ENCODE measurements at places on chromosomes 6 and 20.

DNA sequence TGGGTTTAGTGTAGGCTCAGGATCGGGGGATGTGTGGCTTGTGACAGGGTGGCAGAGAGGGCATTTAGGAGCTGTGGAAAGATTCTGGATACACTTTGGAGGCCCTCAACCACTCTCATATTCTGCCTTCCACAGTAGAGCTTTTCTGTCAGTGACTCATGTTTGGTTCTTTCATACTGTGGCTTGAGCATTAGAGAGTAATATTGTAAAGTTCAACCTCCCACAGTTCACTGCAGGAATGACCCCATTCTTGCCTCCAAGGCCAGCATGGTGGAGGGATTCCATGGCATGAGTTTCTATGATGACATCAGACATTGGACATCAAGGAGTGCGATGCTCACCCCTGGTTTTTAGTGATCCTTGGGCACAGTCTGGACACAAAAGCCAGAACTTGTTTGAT, 50.9 kb downstream of the DTD1 start:
- DNase-seq, result no peak

GRCh38 chr20:22408521-22409402, 175.6 kb downstream of the FOXA2 start:
- no peak for DNase-seq

- no peak for DNase-seq
Observed at GRCh38 chr20:64225828-64226598, 29.5 kb upstream of the PCMTD2 start.

DNA sequence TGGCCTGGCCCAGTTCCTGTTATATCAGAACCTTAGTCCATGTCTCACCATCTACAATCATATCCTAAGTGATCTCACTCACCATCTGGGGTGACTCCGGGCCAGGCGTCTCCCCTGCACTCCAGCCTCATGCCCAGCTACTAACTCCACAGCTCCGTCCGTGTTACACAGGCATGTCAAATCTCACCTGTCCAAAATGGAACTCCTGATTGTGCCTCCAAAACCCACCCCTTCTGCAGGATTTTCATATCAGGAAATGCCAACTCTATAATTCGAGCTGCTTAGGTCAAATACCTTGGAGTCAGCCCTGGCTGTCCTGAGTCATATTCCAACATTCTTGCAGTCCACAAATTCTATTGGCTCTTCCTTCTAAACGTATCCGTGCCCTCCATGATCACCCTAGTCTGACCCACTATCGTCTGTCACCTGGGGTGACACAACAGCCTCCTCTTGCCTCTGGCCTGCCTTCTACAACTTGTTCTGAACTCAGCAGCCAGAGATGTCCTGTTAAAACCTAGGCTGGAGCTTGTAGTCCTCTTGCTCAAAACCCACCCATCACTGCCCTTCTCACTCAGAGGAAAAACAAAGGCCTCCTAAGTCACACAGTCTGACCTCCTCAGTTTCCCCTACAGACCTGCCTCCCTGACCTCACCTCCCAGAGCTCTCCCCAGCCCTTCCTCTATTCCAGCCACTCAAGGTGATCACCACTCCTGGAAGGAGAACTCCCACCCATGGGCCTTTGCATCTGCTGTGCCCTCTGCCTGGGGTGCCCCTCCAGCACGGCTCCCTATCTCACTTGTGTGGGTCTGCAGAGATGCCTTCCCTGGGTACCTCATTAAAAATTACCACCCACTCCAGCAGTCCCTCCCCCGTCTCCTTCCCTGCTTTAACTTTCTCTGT, 85.3 kb upstream of the SIRPA start:
- no peak for DNase-seq

- DNase-seq, result no peak
Observed at GRCh38 chr6:99232056-99232455, 117.4 kb downstream of the FAXC start.

- no peak for DNase-seq
Observed at GRCh38 chr6:52508261-52508739, 68.6 kb downstream of the TRAM2 start.

DNA sequence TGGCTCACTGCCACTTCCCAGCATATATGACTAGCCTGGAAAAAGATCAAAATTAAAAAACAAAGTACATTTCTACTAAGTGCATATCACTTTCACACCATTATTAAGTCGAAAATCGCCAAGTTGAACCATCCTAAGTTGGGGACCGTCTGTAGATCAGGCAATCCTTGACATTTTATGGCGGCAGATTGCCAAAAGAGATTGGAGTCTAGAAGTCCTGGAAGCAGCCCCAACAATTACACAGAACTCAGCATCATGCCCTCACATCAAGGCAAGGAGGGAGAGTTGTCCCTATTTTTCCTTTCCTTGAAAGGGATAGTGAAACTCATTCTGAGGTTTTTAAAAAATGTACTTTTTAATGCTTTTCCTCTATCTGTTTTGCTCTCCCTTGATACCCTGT, 30.7 kb downstream of the SLC22A3 start:
- no peak for DNase-seq

GRCh38 chr20:38812182-38812581, 6.7 kb downstream of the PPP1R16B start:
- DNase-seq, result no peak

DNA sequence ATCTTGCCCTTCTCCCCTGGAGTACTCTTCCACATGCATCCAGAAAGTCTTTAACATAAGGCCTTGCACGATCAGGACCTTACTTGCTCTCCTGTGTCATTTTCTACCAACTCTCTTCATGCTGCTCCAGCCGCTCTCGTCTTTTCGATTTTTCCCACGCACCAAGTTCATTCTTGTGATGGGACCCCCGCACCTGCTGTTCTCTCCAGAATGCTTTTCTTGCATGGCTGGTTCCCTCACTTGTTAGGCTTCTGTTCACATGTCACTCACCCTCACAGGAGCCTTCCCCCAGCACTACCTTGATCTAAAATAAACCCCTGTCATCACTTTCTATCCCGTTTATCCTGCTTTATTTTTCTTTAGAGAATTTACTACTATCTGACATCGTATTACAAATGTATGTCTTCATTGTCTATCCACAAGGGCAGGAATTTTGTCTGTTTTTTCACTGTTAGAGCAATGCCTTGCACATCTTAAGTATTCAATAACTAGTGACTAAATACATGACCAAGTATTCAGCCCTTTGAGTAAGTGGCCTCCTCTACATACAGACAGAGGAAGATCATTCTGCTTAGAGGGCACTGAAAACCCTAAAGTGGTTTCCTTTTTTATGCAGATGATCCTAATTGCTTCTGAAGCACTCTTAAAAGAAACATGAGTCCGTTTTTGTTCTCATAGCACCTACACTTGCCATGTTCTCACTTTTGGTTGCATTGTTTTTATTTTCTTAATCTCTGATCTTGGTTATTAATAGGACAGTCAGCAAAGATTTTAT, 166.9 kb downstream of the SLC16A10 start:
- no peak for DNase-seq

- no peak for DNase-seq
Observed at GRCh38 chr20:43893930-43894329, 20.7 kb upstream of the TOX2 start.

DNA sequence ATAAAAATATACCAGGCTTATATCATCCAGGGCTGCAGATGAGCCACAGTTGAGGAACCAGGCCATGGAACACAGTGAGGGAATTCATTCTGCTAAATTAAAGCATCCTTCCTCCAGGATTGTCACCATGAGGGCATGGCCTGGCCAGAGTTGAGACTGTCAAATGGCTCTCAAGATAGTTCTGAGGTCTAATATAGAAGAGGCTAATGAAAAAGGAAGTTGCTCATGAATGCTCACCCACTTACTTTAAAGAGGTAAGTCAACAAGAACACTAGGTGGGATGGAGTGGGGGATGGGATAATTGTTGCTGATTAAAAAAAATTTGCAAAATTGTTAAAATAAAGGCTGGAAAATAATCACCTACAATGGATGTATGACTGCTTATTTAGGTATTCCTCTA, 72.0 kb upstream of the GCM1 start:
- DNase-seq, result no peak

- no peak for DNase-seq
Observed at GRCh38 chr20:4007383-4008025, 7.9 kb downstream of the RNF24 start.

DNA sequence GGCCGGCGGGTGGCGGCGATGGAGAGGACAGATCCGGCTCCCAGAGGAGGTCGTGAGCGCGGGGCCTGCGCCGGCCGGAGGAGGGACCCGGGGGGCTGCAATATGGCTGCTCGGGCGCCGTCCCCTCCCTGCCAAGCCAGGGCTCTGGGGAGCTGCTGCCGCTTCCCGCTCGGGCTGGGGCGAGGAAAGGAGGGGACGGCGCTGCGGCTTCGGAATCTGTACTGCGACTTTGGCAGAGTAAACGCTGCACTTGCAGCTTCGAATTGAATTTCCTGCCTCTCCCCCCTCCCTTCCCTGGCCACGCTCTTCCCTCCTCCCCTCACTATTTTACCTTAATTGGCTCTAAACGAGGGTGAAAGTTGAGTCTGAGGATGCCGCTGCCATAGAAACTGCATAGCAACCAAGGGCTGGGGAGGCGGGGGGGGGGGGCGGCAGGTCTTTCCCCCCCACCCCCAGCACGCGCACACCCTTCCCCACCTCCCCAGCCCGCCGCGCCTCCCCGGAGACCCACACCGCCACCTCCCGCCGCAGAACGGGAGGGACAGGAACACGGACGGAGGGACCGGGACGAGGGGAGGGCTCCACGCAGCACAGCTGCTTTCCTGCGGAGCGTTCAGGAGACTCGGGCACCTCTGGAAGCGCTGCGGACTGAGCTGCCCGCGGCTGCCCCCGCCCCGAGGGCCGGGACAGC, 93.9 kb downstream of the RNASET2 start:
- peak; percentile 67 for DNase-seq

GRCh38 chr20:38162149-38162548, 2.9 kb downstream of the TGM2 start:
- no peak for DNase-seq

- DNase-seq, result no peak
Observed at GRCh38 chr6:168803874-168804273, 362.9 kb downstream of the SMOC2 start.

- no peak for DNase-seq
Observed at GRCh38 chr6:97594844-97595243, 311.8 kb upstream of the MMS22L start.

DNA sequence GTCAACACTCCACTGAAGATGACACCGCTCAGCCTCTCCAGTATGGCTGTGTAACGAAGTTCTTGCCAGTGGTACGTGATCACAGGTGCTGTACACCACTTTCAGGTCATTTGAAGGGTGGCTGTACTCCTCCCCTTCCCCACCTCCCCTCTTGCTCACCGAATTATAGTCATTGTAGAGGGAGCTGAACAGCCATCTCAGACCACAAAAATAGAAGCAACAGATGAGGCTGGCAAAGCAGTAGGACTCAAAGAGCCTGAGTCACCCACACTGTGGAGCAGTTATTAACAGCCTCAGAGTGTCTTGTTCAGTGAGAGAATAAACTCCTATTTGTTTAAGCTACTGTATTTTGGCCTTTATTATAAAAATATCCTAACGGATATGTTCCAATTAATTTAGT, 192.5 kb upstream of the MCHR2 start:
- DNase-seq, result no peak

DNA sequence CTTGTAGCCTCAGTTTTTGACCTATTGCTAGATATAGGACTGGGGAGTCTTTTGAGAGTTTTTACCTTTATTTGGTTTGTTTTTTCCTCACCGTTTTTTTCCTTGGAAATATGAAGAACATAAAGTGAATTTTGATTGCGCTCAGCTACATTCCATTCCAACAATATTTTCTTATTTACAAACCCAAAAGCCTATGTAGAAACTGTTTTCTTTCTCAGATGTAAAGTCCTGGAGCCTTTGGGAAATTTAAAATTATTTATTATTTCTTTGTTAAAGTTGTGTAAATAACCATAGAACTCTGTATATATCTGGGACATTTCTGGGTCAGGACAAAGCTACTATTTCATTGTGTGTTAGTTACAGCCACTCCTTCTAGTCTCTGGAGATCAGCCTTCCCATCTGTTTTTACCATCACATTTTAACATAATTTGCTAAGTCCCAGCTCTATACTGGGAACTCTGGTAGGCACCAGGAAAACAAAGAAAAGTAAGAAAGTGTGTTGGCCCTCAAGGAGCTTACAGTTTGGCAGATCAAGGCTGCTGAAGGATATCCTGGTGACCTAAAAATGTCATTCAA, 68.8 kb downstream of the JAG1 start:
- DNase-seq, result no peak

DNA sequence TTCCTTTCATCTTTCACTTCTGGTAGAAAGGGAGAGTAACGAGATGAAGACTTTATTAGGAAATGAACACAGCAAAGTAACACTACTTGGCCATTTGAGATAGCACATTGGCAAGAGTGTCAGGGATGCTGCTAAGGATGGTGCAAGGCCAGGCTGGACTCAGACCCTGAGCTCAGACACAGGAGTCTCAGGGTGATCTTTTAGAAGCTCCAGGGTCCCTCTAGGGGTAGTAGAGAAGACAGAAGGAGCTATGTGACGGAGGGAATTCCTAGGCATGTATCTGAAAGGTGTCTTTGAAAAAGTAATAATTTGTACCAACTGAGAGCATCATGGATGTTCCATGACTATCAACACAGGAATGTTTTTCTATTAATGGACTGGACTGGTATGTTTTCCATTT, 436.5 kb downstream of the DHX35 start:
- DNase-seq, result no peak

- DNase-seq, result no peak
Observed at GRCh38 chr20:38293491-38294065, 10.4 kb upstream of the BPI start.

GRCh38 chr20:39538317-39538716, 576.2 kb downstream of the DHX35 start:
- no peak for DNase-seq

GRCh38 chr20:5910186-5910585, 40.1 kb downstream of the TRMT6 start:
- no peak for DNase-seq

DNA sequence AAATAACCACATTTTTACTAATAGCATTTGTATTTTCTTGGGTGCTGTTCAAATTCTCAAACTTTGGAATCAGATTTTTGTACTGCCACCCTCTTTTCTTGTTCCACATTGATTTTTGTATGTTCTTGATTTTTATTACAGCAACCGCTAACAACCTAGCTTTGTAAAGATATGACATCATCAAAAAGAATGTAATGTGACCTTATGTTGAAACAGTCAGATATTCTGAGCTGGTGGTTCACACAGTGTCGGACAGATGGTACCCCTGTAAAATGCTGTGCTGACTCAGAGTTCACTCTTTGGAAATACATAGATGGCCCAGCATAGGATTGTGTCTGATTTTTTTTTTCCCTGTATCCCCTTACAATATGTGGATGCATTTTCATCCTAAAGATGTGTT, 118.9 kb downstream of the QKI start:
- no peak for DNase-seq

GRCh38 chr6:54096811-54097210, 14.4 kb upstream of the MLIP start:
- no peak for DNase-seq

DNA sequence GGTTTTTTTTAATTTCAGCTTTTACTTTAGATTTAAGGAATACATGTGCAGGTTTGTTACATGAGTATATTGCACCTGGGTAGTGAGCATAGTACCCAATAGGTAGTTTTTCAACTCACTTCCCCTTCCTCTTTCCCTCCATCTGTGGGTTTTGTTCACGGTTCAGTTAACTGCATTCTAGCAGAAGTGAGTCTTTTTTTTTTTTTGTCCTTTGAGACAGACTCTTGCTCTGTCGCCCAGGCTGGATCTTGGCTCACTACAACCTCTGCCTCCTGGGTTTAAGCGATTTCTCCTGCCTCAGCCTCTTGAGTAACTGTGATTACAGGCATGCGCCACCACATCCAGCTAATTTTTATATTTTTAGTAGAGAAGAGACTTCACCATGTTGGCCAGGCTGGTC, 8.7 kb downstream of the UBR2 start:
- no peak for DNase-seq

GRCh38 chr6:26198722-26199056, 111.5 kb downstream of the HFE start:
- no peak for DNase-seq
